Activated CD4-positive, alpha-beta T cell treated with anti-CD3 and anti-CD28 coated beads, Interleukin-2, Interleukin-4, amounts not matched to agents 100 ng/mL and 50 ng/mL, durations not matched to agents 16 hours and 8 hours (primary cell): ENCODE measurements at places on chromosomes 7 and 10.

GRCh38 chr7:150466477-150466876 lies 16.0 kb downstream of the GIMAP8 start:
- no peak for DNase-seq

DNA sequence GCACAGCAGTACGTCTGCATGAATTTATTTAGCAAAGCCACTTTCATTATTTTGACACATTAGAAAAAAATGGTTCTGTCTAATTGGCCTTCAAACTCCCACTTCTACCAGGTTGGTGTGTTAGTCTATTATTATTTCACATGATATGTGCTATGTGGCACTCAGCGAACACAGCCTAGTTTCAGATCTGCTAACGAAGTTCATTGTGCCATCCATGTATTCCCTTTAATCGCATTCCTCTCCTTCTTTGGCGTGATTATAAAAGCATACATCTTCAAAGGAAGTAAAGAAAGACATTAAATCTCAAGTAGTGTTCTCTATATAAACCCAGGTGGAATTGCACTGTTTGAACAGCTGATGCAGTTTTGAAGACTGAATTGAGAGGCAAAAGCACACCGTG lies 96.4 kb upstream of the CACNA2D1 start:
- DNase-seq, result no peak

- no peak for DNase-seq
Measured at GRCh38 chr7:111827863-111828504, 265.7 kb upstream of the IMMP2L start.

GRCh38 chr7:141073173-141073640 lies 657 bp upstream of the TMEM178B start:
- DNase-seq, result peak; percentile 17

- no peak for DNase-seq
Measured at GRCh38 chr7:46716926-46717325, 795.9 kb upstream of the IGFBP3 start.

DNA sequence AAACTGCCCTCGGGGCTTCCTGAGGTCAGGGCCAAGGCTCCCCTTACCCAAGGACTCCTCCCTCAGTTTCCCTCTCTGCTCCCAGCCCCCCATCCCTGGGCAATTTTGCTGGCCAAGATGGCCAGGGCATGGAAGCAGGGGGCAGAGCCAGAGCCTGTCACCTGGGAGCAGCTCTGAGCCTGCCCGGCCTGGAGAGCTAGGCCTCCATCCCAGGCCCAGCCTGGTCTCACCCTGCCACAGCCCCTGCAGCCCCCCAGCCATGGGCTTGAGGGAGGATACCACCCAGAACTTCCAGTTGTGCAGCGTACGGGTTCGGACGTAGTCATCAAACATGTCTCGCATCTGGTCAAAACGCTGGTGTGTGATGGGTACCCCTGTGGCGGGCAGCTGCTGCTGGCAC lies 17.0 kb upstream of the TBL2 start:
- no peak for DNase-seq

- DNase-seq, result peak; percentile 26
Measured at GRCh38 chr7:14691597-14692203, 210.9 kb downstream of the DGKB start.

GRCh38 chr7:131648491-131648890 lies 92.1 kb upstream of the PODXL start:
- DNase-seq, result no peak

GRCh38 chr10:118977835-118978234 lies 51.7 kb upstream of the NANOS1 start:
- no peak for DNase-seq

DNA sequence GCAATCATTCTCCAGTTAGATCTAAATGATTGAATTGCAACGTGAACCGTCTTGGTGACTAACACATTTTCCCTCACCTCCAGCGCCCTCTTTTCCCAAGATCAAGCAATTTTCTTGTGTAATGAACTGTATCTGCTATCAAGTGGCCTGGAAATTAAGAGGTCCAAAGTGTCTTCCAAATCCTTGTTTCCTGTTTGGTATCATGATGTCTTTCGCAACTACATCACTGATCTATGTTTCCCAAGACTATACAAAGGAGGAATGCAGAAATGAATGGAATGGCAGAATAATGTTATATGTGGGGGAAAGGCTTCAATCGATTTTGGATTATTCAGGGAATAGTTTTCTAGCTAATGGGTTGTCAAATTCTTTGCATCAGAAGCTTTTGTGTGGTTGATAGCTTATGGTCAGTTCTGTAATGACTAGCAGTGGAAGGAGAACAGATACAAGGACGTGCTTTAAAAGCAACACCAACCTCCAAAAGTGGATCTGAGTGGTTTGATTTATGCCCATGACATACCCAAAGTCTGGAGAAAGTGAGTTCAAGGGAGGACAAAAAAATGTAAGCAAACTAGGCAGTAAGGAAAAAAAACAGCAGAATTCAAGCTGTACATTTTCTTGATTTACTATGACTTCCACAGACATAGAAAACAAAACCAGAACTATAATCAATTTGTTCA lies 14.6 kb upstream of the ZEB1 start:
- no peak for DNase-seq

GRCh38 chr10:124170631-124171030 lies 77.2 kb upstream of the CHST15 start:
- no peak for DNase-seq

DNA sequence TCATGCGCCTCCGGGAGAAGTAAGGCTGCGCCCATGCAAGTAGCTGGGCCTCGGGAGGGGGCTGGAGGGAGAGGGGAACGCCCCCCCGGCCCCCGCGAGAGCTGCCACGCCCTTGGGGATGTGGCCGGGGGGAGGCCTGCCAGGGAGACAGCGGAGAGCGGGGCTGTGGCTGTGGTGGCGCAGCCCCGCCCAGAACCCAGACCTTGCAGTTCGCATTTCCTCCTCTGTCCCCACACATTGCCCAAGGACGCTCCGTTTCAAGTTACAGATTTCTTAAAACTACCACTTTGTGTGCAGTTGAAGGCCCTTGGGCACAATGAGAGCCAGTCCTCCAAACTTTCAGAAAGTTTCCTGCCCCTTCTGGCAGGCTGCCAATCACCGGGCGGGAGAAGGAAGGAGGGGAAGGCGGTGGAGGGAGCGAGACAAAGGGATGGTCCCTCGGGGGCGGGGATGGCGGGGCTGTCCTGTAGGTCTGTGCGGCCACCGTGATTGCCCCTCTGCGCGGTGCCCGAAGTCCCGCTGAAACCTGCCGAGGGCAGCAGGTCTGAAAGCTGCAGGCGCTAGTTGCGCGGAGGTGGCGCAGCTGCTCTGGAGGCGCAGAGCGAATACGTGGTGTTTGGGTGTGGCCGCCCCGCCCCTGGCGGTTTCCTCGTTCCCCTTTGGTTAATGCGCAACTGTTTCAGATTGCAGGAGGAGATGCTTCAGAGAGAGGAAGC lies 2.1 kb downstream of the VIM start:
- DNase-seq, result peak; percentile 92

DNA sequence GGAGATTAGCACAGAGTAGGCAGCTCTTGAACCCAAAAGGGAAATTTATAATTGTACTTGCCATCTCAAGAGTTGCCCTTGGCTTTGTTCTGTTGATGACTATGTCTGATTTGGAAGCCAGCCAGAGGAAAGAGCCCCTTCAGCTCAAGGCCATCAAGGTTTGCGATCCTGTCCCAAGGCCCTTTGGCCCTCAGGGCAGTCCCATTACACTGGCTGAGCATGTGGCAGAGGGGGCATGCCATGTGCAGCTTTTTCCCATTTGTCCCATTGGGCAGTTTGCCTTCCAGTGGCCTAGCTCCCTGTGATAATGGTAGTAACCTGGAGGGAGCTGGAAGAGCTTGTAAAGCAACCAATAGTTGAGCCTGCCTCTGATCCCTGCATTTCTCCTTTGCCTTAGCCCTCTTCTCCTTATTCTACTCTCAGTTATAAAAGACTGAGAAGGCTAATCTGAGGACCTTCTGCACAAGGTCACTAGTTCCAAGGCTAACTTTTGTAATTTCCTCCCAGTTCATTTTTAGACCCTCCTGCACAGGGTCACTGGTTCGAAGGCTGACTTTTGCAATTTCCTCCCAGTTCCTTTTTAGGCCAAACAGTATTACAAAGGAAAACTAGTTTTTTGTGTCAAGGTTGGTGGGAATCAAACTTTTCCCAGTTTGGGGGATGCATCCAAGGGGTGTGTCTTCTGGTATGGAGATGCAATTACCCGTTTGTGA lies 31.0 kb upstream of the ARHGAP12 start:
- no peak for DNase-seq

DNA sequence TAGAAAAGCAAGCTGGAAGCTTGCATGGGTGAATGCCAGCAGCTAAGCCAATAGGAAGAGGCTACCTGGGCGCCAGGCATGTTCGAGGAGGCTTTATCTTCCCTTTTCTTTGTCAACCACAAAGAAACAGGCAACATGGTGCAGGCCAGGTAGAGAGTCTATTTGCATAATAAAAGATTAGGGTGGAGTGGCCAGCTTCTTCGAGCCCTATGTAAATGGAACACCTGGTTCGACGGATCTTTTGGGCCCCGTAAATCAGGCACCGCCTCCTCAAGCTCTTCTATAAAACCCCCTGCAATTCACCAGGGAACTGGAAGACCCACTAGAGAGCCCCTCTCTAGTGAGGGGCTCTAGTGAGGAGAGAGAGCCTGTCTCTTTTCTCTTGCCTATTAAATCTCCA lies 1106.2 kb upstream of the CELF2 start:
- no peak for DNase-seq

- no peak for DNase-seq
Measured at GRCh38 chr10:14671386-14671831, 103.3 kb downstream of the FAM107B start.

GRCh38 chr7:112398534-112398933 lies 51.7 kb upstream of the IFRD1 start:
- DNase-seq, result peak; percentile 22

DNA sequence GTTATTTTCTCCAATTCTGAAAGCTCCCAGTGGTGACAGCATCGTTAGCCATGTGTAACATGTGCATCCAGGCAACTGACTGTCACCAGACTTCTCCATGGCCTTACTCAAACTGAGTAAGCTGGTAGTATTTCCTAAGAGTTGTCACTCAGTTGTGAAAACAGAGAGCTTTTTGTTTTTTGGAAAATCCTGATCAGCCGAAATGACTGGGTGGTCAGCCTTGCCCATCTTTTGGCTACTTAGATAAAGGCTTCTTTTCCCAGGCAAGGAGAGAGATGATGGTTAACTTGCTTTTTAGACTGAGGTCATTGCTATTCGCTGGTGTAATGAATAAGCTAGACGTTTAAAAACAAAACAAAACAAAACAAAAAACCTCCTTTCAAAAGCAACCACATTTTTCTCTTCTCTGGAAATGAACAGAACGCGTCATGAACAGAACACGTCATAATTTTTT lies 159.5 kb upstream of the KLF14 start:
- no peak for DNase-seq

GRCh38 chr10:53619671-53620070 lies 847.1 kb upstream of the MBL2 start:
- no peak for DNase-seq

DNA sequence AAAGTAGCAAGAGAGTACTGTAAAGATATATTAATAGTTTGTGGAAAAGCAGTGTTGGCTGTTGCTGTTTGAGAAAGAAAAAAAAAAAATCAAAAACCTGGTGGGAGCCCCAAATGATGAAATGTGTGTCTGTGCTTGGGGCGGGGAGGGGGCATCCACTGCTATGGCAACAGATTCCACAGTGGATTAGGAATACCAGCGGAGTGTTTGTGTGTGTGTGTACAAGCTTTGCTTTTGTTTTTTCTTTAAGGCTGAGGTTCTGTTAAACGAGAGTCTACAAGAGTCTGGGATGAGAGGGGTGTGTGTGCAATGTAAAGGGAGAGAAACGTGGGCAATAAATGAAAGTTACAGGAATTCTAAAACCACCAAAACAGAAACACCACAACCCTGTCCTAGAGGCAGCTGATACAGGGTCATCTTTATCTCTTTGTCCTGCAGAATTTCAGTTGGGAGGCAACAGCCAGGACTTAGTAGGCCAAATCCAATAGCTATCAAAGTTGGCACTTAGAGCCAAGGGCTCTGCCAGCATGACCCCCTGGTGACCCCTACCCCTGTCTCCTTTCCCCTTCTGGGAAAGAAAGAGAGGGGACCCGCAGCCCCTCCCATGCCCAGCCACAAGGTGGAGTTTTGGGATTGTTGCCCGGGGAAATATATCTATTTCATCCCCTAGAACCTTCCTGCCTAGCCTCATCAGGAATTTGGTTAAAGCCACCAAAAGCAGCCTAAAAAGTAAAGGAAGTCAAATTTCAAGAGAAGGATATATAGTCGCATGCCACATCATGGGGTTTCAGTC lies 85.4 kb downstream of the OSBPL3 start:
- no peak for DNase-seq

DNA sequence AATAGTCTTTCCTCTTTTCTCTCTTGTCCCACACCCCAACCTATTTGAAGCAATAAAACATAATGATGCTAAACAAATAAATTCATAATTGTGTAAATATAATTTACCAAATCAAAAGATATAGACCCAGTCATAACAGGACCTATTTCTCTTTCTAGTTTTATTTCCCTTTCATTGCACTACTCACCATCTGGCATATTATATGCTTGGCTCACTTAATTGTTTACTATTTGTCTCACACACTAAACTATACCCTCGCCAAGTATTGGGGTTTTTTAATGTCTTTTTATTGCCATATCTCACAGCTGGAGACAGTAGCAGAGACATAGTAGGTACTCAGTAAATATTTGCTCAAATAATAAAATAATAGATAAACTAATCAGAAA lies 597.5 kb upstream of the PCDH15 start:
- no peak for DNase-seq

- no peak for DNase-seq
Measured at GRCh38 chr10:63642808-63643207, 121.6 kb downstream of the REEP3 start.

GRCh38 chr10:131876508-131876907 lies 24.3 kb upstream of the PPP2R2D start:
- no peak for DNase-seq

DNA sequence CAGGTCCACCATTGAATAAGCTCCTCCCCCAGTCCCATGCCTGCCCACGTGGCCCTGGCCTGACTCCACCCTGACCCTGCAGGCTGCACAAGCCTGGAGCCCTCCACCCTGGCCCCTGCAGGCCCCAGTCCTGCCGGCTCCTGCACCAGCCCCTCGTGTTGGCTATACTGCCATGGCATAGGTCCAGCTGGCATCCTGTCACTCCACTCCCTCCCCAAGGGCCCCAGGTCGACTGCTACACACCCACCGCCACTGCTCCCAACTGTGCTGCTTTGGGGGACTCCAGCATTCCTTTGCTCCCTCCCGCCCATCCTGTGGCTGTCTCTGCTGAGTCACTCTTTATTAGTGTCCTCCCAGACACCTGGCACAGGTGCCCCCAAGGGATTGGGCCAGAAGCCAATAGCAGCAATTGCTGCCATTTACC lies 32.4 kb upstream of the HSPA12A start:
- DNase-seq, result no peak
